ENCODE measurements at places on chromosomes 16 and 17. TPM values are rescaled to one million over a fixed set of nuclear protein-coding genes. Genes with fewer than 3 reads are reported as not detected.
A peak's percentile ranks its signal among the peaks of the same experiment; 100 is the strongest.

GRCh38 chr17:74210191-74211140 is 2.9 kb upstream of the TTYH2 start:
- H3K27ac ChIP-seq, result no peak overlapping the region
- H3K36me3 ChIP-seq, result peaks cover 31% of the 10 kb centered on the region
- no peak for DNase-seq
- H3K4me1 ChIP-seq, result peaks cover 36% of the 10 kb centered on the region
- H3K4me3 ChIP-seq, result no peak overlapping the region

DNA sequence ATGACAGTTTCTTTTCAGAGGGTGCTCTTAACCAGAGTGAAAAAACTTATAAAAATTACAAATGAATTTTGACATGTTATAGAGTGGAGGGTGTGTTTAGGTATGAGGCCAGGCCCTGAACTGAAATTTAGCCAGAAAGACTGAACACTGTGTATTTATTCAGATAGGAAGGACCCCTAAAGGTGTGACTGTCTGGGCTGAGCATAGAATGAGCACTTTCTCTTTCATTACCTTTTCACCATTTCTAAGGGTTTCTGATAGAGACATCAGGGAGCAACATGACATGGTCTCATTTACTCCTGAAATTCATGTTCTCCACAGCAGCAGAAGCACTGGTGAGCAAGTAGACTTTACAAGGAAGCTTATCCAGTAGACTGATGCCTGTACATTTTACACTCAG is 32.9 kb downstream of the MRTFB start:
- H3K4me1 ChIP-seq, result no peaks in the 10 kb centered on the region
- no peaks in the 10 kb centered on the region for H3K36me3 ChIP-seq
- no peak for DNase-seq
- no peak overlapping the region for H3K4me3 ChIP-seq
- no peaks in the 10 kb centered on the region for H3K27me3 ChIP-seq
- H3K27ac ChIP-seq, result no peak overlapping the region

DNA sequence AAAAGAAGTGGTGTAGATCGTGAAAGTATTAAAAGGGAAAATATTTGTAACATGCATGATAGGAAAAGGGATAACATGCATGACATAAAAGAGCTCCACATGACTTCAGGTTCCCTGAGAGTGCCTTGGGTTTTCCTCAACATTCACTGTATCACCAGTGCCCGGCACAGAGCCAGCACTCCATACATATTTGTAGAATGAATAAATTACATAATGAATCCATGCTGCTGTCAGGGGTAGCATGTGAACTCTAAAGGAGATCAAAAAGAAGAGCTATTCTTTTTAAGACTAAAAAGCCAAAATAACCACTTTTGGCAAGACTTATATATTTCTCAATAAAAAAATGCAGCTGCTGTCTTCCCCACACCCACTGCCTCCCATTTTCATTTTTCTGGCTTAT is 2.7 kb upstream of the ZNF594 start:
- H3K4me3 ChIP-seq, result no peak overlapping the region
- no peaks in the 10 kb centered on the region for H3K36me3 ChIP-seq

DNA sequence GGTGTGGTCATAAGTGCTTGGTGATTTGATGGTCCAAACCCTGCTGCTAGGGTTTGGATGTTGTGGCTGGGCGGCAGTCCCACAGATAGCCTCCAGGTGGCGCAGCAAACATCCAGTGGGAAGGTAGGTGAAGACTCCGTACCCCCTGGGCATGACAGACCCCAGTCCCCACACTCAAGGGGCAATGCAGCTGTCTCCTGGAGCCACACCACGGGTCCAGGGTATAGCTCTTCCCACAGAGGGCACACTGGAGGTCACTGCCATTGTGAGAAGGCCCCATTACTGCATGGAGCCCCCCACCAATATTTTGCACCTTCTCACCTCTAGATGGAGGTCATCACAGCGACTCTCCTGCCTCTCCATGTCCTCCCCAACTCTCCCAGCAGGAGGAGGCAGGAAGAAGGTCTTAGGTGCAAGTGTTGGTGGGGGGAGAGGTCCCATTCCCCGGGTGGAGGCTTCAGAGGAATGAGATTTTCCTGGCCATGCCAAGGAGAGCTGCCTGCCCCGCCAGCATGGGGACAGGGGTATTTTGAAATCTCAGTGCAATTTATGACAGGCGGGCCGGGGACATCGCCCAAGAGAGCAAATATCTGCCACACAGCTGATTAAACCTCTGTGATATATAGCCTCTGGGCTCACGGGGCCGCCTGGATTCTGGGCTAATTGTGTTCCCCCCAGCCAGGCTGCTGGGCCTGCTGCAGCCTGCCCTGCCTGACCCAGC is 17.1 kb upstream of the C17orf113 start:
- no peak overlapping the region for H3K4me3 ChIP-seq
- no peaks in the 10 kb centered on the region for H3K27me3 ChIP-seq
- DNase-seq, result no peak
- H3K27ac ChIP-seq, result no peak overlapping the region
- H3K4me1 ChIP-seq, result peaks cover 3% of the 10 kb centered on the region

ACSM2A gene
- total RNA-seq, result not detected

- H3K27me3 ChIP-seq, result no peaks in the 10 kb centered on the region
- DNase-seq, result no peak
- H3K4me1 ChIP-seq, result no peaks in the 10 kb centered on the region
- no peak overlapping the region for H3K27ac ChIP-seq
- no peak overlapping the region for H3K4me3 ChIP-seq
These were observed 46.6 kb downstream of the PIK3R5 start for GRCh38 chr17:8918807-8919465.

- peak within 1 kb of the TSS; percentile 70 for H3K4me3 ChIP-seq
- DNase-seq, result no peak
- H3K27me3 ChIP-seq, result no peaks in the 10 kb centered on the region
- H3K4me1 ChIP-seq, result no peaks in the 10 kb centered on the region
- no peaks in the 10 kb centered on the region for H3K36me3 ChIP-seq
- peak within 1 kb of the TSS; percentile 61 for H3K27ac ChIP-seq
These were observed at the start of gene HS3ST2 for GRCh38 chr16:22813948-22814710. Gene HS3ST2, plus strand, starts transcription at chr16:22814162. Its CDS starts 449 bp downstream, at chr16:22814611.

TRIM72 gene
- total RNA-seq, result not detected

DNA sequence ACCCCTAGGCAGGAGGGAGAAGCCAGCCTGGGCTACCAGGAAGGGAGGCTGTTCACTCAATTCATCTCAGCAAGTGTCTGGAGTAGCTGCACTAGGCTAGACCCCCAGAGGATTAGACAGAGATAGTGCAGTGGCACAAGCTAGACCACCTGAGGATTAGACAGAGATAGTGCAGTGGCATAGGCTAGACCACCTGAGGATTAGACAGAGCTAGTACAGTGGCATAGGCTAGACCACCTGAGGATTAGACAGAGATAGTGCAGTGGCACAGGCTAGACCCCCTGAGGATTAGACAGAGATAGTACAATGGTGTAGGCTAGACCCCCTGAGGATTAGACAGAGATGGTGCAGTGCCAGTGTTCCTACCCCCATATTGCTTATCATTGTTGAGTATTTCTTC is 74.1 kb upstream of the SDK2 start:
- no peaks in the 10 kb centered on the region for H3K4me1 ChIP-seq
- H3K27me3 ChIP-seq, result no peaks in the 10 kb centered on the region
- DNase-seq, result no peak
- no peak overlapping the region for H3K27ac ChIP-seq

DNA sequence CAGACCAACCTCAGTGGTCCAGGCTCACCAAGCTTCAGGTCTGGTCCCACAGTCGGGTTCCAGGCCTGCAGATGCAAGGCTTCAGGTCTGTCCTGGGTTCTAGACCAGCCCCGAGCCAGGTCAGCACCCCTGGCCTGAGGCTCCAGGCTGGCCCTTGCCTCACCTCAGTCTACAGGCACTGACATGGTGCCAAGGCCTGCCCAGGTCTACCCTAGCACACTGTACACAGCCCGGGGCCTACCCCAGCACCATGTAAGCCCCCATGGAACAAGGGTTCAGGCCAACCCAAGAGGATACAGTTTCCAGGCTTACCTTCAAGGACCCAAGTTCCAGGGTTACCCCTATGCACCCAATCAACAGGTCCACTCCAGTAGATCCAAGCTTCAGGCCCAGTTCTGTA is 26.8 kb downstream of the ZFP1 start:
- no peak for DNase-seq
- no peaks in the 10 kb centered on the region for H3K4me1 ChIP-seq
- H3K27ac ChIP-seq, result no peak overlapping the region
- H3K36me3 ChIP-seq, result peaks cover 14% of the 10 kb centered on the region

DNA sequence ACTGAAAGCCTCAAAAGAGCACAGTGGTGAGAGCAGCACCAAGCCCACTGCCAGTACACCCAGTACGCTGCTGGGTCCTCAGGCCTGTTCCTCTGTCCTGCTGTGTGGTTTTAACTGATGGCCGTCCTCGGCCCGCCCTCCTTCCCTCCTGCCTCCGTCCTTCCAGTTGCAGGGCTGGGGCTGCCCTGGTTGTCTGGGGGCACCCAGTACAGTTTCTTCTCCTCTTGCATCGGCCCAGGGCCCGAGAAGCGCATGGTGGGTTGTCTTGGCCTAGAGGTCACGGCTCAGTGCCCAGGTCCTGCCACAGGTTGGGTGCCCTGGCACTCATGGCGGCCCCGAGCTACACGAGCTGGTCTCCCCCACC is 70.8 kb upstream of the KCTD5 start:
- H3K36me3 ChIP-seq, result peaks cover 19% of the 10 kb centered on the region
- DNase-seq, result no peak
- H3K27me3 ChIP-seq, result no peaks in the 10 kb centered on the region
- no peak overlapping the region for H3K27ac ChIP-seq
- no peak overlapping the region for H3K4me3 ChIP-seq
- no peaks in the 10 kb centered on the region for H3K4me1 ChIP-seq
